Activated CD8-positive, alpha-beta memory T cell treated with anti-CD3 and anti-CD28 coated beads, Interleukin-2, amount 50 U/mL, for 4 hours (primary cell): ENCODE measurements at places on chromosomes 6 and 20.

DNA sequence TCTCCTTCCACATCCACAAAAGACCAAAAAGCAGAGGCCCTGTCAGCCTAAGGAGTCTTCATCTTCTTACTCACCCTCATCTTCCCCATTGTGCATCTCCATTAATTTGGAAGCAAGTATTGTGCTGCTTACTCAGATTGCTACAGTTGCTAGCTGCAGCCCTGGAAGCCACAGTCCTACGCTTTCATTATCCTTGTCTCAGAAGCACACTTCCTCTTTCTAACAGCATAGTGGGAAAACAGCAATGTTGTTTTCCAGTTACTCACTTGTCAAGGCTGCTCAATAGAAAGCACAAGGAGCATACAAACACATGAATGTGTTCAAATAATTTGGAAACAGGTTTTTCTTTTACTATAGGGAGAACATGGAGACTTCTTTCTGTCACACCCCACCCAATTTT is 76.6 kb upstream of the RBM24 start:
- DNase-seq, result no peak

DNA sequence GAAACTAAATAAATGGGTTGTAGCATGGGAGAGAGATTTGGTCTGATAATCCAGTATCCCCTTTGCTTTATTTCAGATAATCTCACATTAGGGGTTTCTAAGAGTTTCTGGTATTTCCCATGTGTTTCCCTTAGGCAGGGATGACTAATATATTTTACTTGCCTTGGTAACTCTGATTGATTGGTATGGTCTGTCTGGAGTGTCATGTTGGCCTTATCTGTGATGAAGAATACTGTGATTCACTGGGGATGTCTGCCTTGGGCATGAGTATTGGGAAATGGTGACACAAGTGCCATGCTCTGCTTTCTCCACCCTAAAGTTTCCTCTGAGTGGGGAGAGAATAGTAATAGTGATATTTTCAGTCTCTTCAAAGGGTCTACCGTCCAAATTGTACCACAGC is 10.1 kb downstream of the SLC22A2 start:
- no peak for DNase-seq

DNA sequence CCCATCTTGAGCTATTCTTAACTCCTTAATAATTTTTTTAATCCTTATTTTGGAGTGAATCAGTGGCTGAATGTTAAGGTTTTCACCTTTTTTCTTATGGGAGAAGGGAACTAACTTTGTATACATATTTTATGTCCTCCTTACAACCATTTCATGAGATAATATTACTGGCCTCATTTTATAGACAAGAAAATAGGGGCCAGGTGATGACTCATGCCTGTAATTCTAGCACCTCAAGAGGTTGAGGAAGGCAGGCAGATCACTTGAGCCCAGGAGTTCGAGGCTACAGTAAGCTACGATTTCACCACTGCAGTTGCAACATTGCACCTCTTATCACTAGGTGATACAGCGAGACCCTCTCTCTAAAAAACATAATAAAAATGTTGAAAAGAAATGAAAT is 128.7 kb downstream of the TMEM242 start:
- DNase-seq, result no peak

DNA sequence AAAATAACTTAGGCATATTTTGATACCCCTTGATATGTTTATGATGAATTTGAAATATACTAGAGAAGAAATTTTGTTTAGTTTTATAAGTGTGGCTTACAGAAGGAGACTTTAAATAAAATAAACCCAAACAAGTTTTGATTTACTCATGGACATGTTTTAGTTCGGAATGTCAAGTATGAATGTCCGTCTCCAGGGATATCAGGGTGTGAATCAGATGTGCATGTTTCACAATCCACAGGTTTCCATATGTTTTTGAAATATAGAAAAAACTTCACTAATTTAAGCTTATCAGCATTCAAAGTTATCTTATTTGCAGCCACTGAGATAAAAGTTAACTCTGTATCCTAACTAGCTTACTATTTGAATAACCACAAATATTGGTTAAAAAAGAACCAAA is 51.5 kb downstream of the PLCB1 start:
- no peak for DNase-seq

DNA sequence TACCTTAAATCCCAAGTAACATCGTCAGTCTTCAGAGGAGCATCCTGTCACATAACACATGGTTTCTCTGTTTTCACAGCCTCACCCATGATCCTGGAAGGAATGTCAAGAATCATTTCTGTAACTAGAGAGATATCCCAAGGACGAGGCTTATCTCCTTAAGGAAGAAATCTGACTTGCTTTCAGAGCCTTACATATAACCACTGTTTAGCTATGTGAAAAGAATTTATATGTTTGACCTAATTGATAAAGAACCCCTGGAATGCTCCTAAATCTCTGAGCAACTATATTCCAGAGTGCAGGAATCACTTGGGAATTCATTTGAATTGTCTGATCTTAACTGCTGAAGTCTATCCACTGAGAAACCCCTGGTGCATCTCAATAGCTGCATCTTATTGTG is 243.1 kb downstream of the ALDH8A1 start:
- DNase-seq, result no peak

GRCh38 chr6:136716917-136717715 is 75.2 kb downstream of the MAP3K5 start:
- DNase-seq, result no peak

DNA sequence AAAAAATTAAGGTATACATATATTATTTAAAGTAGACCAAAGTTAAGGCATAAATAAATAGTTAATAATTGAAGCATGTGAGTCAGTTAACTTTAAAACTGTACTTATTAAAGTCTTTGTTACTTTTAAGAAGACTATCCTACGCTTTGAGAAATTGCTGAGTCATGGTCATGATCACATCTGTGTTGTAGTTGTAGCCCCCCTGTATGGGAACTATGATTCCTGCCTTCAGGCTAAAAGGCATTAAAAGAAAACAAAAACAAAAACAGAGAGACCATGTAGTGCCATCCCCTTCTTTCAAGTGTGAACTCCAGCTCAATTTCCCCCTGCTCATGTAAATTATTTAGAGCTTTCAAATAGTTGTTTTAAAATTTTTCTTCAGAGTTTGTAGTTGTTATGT is 123.4 kb downstream of the FLRT3 start:
- DNase-seq, result no peak

DNA sequence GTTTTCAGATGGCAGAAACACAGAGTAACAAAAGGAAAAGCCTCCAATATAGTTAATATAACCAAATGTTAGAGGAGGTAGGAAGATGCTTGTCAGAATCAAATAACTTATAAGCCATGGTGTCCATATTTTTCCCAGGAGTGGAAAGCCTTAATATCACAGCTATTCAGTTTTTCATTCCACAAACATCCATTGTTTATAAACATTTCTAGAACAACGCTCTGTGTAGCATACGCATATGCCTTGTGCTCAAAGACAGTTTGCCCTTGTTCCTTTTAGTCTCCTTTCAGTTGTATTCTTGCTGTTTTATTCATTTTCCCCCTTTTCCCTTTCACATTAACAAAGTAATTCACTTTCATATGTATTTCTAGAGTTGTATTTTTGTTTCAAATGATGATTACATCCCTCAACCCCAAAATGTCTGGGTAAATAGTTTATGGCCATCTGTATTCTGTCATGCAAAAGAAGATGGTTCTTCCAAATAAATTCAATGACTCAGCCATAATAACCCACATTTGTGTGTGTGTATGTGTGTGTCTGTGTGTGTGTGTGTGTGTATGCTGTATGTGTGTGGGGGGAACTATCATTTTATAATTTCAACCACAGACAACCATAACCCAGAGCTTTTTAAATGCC is 455.7 kb upstream of the SOX4 start:
- no peak for DNase-seq

DNA sequence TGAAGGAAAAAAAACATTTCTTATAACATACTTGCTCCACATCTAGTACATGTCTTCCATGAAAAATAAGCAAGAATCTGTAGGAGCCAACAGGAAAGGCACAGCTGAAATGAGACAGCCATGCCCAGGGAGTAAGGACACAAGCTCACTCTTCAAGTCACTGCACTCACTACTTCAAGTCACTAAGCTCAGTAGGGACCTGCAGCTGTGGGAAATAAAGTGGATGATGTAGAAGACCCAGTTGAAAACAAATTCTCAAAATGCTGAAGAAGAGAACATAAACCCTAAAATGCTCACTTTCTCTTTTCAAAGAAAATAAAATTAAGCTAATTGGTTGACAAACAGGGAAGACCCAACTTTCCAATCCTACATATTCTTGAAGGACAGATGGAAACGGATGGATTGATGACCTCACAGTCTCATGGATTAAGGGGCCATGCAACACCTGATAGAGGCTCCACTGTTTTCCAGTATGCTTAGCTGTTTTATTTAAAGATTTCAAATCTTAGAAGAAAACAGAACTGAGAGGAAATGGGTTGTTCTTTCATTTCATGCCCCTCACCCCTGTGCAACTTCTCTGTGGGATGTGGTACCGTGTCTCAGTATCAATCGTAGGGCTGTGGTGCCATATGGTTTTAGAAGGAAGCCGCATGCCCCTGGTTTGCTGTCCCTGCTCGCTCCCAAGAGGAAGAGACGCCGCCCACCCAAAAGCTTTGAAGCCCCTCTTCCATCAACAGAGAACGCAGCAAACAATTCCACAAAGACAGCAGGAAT is 133.3 kb downstream of the WDR27 start:
- no peak for DNase-seq

GRCh38 chr6:137213813-137214212 is 5.4 kb downstream of the IFNGR1 start:
- DNase-seq, result no peak

DNA sequence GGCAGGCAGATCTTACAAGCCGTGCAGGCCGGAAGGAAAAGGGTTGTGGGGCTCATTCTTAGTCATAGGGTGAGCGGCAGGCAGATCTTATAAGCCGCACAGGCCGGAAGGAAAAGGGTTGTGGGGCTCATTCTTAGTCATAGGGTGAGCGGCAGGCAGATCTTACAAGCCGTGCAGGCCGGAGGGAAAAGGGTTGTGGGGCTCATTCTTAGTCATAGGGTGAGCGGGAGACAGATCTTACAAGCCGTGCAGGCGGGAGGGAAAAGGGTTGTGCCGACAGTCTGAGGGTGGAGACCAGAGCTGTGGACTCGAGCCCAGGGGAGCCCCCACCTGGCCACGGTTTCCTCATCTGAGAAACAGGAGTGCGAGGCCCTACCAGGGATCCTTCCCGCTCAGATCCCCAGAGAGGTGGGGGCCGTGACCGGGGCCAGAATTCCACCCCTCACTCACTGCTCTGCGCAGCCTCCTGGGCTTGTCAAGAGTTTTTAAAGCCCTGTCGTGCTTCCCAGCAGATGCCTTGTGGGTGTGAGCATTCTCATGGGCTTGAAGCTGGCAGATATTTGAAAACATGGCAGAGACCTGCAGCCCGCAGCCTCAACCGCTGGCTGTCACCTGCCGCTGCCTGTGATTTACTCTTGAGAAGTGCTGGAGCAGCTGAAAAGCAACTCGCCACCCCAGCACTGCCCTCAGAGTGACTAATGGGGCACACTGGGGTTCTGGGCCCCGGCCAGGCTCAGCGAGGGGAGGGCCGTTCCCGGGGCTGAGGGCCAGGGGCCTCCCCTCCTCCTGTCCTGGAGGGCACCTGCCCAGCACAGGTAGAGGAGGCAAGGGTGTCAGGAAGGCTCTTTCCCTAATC is 31.9 kb downstream of the NTSR1 start:
- DNase-seq, result peak; percentile 74

DNA sequence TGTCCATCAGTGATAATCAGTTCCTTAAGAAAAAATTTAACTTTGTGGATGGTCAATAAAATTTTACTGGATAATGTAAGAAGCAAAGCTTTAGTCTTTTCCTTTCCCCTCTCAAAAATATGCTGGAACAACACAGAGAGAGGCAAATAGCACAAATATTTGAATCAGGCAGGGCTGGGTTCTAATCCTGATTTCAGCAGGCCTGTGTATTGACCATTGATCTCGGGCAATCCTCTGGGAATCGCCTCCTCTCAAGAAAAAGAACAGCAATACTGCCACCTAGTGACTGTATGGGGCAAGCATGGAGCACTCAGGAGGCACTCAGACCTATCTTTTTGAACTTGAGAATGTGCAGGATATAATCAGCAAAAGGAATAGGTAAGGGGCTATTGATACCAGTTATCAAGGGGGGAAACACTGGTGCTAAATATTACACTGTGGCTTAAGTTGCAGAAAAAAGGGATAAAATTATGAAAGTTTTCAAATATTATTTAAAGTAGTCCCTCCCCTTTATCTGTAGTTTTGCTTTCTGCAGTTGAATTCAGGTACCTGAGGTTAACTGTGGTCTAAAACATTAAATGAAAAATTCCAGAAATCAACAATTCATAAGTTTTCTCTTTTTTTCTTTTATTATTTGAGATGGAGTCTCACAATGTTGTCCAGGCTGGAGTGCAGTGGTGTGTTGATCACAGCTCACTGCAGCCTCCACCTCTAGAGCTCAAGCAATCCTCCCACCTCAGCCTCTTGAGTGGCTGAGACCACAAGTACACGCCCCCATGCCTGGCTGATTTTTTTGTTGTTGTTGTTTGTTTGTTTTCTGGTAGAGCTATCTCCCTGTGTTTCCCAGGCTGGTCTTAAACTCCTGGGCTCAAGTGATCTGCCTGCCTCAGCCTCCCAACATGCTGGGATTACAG is 91.8 kb upstream of the NHSL1 start:
- no peak for DNase-seq

DNA sequence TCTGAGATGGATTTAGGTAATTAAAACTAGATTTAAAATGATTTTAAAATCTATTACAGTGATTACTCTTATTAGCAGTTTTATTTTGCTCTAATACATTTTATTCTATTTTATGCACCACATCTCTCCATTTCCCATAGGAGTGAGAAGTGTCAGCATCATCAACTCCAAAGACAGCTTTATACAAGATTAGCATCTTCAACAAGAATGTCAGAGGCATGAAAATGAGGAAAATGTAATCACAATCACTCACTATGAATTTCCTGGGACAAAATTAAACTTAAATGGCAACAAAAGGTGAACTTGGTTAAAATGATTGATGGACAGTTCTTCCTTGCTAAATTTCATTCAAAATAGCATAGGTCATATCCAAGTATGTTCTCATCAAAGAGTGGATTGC is 19.8 kb downstream of the HDGFL1 start:
- no peak for DNase-seq

- no peak for DNase-seq
Observed at GRCh38 chr20:51757226-51757625, 11.0 kb downstream of the ATP9A start.

- DNase-seq, result no peak
Observed at GRCh38 chr20:38473367-38473795, 738 bp downstream of the RALGAPB start.

- DNase-seq, result no peak
Observed at GRCh38 chr6:89679215-89680120, 40.9 kb upstream of the LYRM2 start.

DNA sequence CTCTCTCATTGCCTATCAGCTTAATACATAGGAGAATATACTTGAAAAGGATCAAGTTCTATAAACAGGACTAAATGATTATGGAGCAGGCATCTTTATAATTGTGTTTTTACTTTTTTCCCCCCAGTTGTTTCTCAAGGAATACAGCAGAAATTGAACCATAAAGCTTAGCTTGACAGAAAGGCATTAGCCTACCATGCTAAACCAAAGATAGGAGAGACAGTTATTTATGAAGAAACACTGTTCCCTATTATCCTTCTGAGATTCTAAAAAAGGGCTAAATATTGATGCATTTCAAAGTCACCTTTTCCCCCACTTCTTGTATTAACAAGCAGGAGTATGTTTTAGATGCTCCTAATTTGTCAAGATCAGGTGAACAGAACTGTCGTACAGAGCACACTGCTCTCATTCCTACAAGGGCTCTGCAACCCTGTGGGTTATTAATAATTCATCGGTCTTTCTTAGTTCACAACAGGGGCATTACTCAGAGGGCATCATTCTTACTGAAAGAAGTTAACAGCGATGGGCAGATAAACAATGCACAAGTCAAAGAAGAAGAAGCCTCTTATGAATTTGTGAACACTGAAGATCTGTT is 38.7 kb downstream of the PRKN start:
- DNase-seq, result no peak
